ENCODE measurements at places on chromosomes 11 and 22. TPM values are rescaled to one million over a fixed set of nuclear protein-coding genes. Genes with fewer than 3 reads are reported as not detected.

MYRF gene
- total RNA-seq = 11.2 TPM

DNA sequence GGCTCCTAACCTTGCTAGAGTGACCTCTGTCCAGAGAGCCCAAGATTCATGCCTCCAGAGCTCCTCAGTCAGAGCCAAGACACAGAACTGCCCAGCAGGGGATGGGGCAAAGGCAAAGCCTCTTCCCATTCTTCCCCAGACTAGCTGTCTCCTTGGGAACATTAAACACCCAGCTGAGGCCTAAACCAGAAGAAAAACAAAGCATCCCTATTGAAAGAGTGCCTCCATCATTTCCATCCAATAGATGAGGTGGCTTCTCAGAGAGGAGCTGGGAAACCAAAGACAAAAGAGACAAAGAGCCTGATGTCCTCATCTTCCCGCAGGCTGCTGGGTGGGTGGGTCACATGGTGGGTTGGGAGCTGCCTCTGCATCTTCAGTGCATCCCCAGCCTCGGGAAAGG is 37.4 kb downstream of the COMMD9 start:
- no peak for DNase-seq
- no peaks in the 10 kb centered on the region for H3K4me1 ChIP-seq
- H3K27me3 ChIP-seq = peaks cover 41% of the 10 kb centered on the region
- no peak overlapping the region for H3K4me3 ChIP-seq
- no peak overlapping the region for H3K27ac ChIP-seq

CBX7 gene
- 2.8 TPM for total RNA-seq

GRCh38 chr11:131178020-131178419 is 192.4 kb upstream of the NTM start:
- no peak overlapping the region for H3K27ac ChIP-seq
- H3K4me1 ChIP-seq = no peaks in the 10 kb centered on the region
- peaks cover 31% of the 10 kb centered on the region for H3K27me3 ChIP-seq
- no peaks in the 10 kb centered on the region for H3K36me3 ChIP-seq
- no peak overlapping the region for H3K4me3 ChIP-seq
- no peak for DNase-seq

Measured in A673 (cell line).